ENCODE measurements at places on chromosomes 5 and 9.

DNA sequence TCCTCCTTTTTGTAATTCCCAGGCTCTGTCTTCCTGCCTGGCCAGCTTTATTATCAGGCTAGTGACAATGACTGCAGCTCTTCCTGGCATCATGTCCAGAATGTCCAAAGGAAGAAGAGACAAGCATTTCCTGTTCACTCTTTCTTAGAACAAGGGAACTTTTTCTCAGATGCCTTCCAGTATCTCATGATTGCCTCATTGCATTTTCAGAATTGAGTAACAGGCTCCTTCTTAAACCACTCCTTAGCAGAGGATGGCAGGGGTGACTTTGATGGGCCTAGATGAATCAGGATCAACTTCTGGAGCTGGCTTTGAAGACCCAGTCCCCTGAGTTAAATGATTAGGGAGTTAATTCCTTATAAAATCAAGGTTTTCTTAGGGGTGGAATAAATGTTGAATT lies 92.9 kb upstream of the RASGRF2 start:
- no peak for DNase-seq

- DNase-seq: no peak
Measured at GRCh38 chr5:67978171-67978570, 237.4 kb upstream of the PIK3R1 start.

- DNase-seq: no peak
Measured at GRCh38 chr5:57834829-57835608, 352.4 kb upstream of the ACTBL2 start.

DNA sequence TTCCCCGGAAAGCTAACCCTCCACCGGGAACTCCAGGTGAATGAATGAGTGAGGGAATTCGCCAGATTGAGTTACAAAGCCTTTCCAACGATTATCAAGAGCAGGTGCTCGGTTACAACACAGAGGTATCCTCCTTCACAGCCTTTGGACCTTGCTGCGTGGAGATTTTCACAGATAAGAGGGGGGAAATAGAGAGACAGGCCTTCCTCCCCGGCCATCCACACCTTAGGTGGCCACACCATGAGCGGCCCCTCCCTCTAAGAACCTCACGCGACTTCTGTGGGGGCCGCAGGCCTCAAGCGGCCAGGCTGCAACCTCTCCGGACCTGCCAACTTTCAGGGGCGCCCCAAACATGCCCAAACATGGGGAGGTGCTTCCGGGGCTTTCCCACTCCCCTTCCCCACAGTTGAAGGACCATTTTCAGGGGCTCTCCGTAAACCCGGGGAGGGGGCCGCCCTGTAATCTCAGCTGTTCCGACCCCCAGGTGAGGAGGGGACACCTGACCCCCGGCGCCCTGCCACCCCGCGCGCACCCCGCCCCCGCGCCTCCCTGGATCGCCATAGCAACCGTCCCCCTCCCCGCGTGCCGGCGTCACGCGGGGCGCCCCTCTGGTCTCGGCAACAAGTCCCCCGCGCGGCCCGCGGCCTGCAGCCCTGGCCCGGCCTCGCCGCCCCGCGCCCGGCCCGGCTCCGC lies 603 bp downstream of the DENND1A start:
- DNase-seq: no peak

DNA sequence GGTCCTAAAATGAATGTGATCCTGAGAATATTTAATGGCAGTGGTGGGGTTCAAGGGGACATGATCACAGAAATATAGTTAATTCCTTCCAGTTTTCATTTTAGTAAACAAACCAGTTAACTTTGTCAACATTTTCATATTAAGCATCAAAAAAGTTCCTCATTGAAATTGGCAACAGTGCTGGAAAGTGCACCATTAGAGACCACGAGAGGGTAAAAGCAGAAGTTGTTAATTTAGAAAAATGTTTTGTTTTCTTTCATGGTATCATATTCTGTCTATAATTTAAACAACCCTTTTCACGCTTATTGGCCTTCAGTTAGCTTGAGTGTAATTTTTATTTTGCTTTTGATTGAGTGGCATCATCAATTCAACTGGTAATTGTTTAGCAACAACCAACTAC lies 11.9 kb downstream of the GIN1 start:
- no peak for DNase-seq

- DNase-seq: no peak
Measured at GRCh38 chr9:83476513-83476912, 61.7 kb downstream of the FRMD3 start.

DNA sequence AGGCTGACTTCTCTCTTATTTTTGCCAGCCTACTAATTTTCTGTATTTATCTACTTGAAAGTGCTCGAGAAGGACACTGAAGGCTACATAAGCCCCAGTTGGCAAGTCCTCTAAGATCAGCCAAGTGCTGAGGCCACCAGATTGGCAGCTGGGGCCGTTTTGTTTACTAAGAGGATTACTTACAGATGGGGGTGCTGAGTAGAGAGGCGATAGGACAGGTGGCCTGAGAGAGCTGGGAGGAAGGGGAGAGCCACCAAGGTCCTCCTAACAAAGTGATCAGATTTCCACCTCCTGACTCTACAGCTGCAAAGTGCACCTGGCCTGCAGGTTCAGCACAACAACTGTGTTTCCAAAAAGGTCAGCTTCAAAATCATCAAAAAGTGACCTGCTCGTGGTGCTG lies 32.9 kb downstream of the FRMD3 start:
- DNase-seq: no peak
